Fibroblast of the aortic adventitia (primary cell): ENCODE measurements at places on chromosomes 1 and 21. TPM values are rescaled to one million over a fixed set of nuclear protein-coding genes. Genes with fewer than 3 reads are reported as not detected.
A peak's percentile ranks its signal among the peaks of the same experiment; 100 is the strongest.

- DNase-seq, result no peak
Measured at GRCh38 chr21:43308101-43308814, 118.7 kb downstream of the SIK1 start.

DNA sequence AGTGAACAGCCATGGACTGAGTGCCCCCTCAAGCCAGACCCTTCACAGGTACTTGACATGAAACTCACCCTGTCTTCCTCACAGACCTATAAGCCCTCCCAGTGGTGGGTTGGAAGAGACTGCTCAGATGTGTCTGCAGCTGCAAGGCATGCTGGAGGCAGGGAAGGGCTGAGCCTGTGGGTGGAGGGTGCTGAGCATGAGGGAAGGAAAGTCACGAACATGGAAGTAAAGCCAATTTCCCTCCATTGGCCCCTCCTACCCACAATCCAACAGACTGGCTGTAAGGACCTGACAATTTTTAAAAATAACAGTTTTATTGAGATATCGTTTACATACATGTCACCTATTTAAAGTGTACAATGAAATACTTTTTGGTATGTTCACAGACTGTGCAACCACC, 44.1 kb downstream of the RCSD1 start:
- DNase-seq, result no peak

DNA sequence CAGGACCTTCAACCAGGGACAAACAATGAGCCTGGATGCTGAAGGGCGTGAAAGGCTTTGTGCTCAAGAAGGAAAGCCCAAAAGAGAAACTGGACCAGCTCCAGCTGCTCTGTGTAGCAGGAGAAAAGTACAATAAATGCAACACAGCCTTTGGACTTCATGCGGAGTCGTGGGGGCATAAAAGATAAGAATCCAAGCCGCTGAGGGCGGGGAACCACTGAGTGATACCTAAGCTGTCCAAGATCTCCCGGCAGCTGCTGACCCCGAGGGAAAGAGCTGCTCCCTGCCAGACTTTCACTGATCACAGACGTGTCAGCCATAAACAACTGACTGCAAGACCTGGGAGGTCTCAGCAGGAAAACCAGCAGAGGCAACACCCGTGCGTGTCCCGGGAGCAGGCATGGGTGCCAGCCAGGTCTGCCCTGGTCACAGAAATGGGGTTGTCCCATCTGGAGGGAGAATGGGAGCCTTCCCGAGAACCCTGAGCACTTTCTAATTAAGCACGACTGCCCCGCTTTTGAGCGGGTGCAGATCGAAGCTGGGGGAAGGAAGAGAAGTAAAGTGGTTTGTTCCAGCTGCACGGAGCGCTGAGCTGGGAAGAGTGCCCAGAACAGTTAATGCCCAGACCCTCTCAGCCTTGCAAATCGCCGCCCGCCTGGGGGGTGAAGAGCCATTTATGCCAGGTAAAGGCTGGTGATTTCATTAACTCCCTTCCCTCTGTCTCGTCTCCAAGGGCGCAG, 68.3 kb upstream of the TARDBP start:
- DNase-seq, result peak; percentile 63

GRCh38 chr1:241171991-241172390, 185.0 kb downstream of the RGS7 start:
- peak; percentile 10 for DNase-seq

The LCE3D gene
- total RNA-seq, result not detected in 2 replicates

DNA sequence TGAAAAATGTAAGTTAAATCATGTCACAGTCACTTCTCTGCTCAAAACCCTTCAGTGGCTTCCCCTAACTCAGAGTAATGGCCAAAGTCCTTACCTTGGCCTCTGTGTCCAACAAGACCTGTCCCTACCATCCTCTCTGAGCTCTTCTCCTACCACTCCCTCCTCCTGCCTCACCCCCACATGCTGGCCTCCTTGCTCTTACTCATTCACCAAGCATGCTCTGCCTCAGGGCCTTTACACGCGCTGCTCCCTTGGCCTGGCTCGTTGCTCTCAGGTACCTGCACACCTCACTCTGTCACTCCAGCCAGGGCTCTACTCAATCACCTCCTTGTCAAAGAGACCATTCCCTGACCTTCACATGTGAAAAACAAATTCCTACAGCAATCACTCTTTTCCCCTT, 54.2 kb downstream of the SEC16B start:
- DNase-seq, result no peak

DNA sequence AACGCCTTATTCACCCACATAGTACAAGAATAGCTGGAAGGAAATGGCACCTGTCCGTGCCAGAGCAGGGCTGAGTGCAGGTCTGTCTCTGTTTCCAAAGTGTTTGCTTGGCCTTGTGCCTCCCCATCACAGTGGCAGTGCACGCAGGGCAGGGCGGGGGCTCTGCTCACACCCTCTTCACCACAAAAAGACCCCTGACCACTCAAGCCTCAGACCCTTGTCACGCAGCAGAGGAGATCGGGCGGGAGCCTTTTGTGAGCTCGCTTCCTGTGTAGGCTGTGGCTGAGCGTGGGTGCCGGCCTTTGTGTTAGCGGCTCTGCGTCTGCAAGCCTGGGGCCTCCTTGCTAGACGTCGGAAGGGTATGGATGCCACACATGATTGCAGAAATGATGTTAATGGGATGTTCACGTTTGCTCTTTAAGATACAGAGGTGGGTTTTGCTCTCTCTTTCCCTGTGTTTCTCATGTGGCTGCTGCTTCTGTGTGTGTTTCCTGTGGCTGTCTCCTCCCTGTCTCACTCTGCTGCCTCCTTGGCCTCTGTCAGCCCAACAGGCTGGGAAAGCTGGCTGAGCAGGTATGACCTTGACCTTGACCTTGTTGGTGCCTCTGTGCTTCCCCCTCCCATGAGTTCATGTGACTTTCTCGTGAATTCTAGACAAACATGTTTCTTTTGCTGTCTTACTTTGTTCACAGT, 45.4 kb downstream of the S100B start:
- no peak for DNase-seq

- DNase-seq, result no peak
Measured at GRCh38 chr1:165454091-165454610, 9.2 kb upstream of the RXRG start.

DNA sequence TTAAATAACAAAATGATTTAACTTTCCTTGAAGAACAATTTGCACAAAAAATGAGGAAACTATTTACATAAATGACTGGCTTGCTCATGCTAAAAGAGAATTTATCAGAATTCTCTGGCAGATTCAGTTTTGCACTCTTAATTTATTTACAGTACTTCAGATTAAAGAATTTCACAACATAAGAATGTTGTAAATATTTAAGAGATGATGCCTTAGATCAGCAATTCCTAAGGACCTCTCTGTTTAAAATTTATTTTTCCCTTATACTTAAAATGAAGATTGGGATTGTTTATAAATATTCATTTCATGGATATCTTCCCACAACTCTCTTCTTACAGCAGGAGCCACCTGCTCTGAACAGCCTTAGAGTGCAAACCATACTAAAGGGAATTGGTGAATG, 120.8 kb downstream of the OLFM3 start:
- DNase-seq, result no peak

The UBXN10 gene
- not detected in 2 replicates for total RNA-seq

The NTNG1 gene
- total RNA-seq, result 2.0 and 20.9 TPM in 2 replicates

DNA sequence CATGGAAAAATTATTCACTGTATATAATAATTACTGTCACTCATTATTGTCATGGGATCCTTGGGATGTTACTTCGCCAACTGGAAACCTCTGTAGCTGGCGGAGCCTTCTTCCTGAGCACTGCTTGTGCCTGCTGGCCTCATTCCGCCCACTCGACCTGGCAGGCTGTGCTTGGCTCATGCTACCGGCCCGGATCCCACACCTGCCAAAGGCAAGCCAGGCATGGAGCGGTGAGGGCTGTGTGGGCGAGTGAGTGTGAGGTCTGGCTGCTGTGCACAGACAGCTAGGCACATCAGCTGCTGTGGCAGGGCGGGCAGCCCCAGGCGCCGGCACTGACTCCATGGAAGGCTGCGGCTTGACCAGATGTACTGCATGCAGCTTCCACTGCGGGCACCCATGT, 78.4 kb downstream of the DISP1 start:
- DNase-seq, result no peak

DNA sequence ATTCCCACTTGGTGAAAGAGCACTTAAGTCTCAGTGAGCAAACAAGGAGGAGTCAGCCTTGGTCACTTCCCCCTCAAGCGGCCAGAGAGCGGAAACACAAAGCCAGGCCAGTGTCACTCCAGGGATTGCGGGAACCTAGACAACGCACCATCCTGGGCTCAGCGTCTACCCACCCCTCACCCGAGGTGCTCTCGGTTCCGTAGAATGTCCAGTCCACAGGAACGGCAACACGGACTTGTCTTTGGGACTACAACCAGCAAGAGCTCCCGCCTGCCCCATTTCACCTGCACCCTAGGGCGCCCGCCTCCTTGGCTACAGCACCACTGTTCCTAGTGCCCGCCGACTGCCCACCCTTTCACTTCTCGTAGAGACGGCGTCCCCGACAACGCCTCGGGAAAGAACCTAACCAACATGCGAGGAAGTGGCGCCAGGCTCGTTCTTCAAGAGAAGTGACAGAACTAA, 509 bp downstream of the GDAP2 start:
- DNase-seq, result peak; percentile 56

GRCh38 chr1:183472488-183473216, at the start of gene SMG7:
Gene SMG7, plus strand, starts transcription at chr1:183472499. Its CDS starts 122 bp downstream, at chr1:183472621.
- DNase-seq, result no peak

The RIPK4 gene
- 0.45 TPM in 1 of 2 replicates, not detected in the other for total RNA-seq

DNA sequence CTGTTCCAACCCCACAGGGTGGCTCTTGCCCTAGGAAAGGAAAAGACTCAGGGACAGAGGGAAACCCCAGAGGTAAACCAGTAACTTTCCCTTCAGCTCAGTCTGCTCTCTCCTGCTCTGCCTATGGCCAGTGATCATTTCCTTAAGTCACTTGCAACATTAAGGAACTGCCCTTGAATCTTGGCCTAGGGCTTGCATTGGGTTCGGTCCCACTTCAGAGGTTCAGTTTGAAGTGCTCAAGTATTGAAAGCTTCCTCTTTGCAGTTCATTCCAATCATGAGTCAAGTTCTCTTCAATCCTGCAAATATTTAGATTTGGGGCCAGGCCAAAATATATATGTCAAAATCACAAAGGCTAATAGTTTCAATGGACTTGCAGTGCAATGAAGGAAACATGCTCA, 97.7 kb upstream of the IRF2BP2 start:
- DNase-seq, result peak; percentile 66

GRCh38 chr1:47323599-47324031, 9.7 kb upstream of the STIL start:
- no peak for DNase-seq

DNA sequence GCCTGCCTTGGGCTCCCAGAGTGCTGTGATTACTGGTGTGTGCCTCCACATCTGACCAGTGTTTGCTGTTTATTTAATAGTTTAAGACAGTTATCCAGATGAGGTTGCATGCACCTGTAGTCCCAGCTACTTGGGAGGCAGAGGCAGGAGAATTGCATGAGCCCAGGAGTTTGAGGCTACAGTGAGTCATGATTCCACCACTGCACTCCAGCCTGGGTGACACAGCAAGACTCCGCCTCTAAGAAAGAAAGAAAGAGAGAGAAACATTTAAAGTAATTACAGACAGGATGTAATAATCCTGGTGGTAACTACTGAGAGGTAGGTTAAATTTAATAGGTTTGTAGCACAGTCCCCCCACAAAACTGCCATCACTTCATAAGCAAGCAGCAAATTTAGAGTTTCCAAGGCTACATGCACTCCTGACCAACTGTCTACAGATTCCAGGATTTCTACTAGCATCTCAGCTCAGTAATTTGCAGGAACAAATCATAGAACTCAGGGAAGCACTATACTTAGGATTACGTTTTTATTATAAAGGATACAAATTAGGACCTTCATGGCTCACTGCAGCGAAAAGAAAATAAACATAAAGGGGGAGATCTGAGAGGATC, 89.6 kb downstream of the PKN2 start:
- DNase-seq, result peak; percentile 28

GRCh38 chr1:230957580-230957989, 21.1 kb downstream of the TTC13 start:
- no peak for DNase-seq

The PLOD1 gene
- 116 and 123 TPM in 2 replicates for total RNA-seq

DNA sequence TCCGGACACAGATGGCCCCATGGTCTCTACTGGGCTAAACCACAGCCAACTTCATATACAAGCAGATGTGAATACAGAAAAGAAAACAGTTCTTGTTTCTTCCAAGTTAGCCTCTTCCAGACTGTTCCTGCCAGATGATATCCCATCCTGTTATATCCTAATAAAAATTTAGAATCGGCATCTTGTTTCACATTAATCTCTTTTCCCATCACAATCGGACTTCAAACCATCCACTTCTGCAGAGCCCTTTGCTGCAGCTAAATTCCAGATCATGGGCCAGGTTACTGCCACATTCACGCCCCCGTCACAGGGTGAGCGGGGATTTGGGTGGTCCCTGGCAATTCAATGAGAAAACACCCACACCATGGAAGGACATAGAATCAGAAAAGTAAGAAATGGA, 57.2 kb downstream of the NPHP4 start:
- DNase-seq, result no peak

GRCh38 chr1:211813590-211813989, 17.0 kb downstream of the LPGAT1 start:
- peak; percentile 83 for DNase-seq

DNA sequence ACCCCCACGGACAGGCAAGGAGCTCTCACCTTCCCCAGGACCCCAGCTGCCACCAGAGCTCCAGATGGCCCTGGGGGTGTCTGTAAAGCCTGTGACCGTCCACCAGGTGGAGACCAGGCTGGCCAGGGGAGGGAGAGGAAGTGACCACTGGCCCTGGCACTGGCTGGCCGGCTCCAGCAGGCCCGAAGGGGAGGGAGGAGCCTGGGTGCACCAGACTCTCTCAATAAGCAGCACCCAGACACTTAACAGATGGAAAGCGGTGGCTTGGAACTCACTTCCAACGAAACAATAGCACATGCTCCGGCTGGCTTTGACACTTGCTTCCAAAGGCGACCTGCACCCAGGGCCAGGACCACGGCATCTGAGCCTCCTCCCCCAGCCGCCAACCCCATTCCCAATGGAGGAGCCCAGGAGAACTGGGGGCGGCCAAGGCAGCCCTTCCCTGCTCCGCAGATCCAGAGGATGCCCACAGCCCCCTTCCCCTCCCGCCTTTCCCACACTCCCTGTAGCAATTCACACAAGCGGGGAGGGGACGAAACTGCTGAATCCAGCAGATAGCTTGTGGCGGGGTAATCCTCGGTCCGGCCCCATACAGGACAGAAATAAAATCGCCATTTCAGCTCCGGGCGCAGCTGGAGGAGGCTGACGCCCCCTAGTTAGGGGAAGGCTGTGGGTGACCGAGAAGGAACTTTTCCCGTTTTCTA, 742 bp upstream of the PDE9A start:
- no peak for DNase-seq

GRCh38 chr1:12185036-12185917, 18.5 kb downstream of the TNFRSF1B start:
- no peak for DNase-seq

The LCE1E gene
- not detected in 2 replicates for total RNA-seq

- peak; percentile 55 for DNase-seq
Measured at GRCh38 chr1:23759277-23759676, 16.0 kb downstream of the ELOA start.

The MARK1 gene
- 0.45 and 1.3 TPM in 2 replicates for total RNA-seq

DNA sequence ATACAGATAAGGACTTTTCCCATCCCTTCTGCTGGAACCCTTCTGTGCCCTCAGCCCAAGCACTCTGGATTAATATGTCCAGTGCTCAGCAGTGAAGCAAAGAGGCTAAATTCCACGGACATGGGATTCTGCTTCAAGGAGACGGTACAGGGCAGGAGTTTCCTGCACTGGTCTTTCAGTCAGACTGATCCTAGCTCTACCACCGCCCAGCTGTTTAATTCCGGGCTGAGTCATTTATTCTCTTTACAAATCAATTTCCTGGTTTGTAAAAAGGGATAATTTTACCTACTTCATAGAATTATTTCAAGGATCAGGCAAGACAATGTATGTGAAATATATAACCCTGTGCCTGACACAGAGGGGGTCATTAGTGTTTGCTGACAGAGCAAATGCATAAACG, 41.6 kb upstream of the NRDC start:
- DNase-seq, result no peak
